ENCODE measurements at places on chromosomes 5 and 9. TPM values are rescaled to one million over a fixed set of nuclear protein-coding genes. Genes with fewer than 3 reads are reported as not detected.

TSPAN17 gene
- polyA plus RNA-seq, result 22.8 TPM

GDA gene
- 11.6 TPM for polyA plus RNA-seq

SLC31A1 gene
- 6.7 TPM for polyA plus RNA-seq

C5 gene
- polyA plus RNA-seq, result 6.5 TPM

SHLD3 gene
- polyA plus RNA-seq, result 1.8 TPM

Data from pancreas (tissue), 10 donors.